ENCODE measurements at places on chromosomes 11 and 22.

DNA sequence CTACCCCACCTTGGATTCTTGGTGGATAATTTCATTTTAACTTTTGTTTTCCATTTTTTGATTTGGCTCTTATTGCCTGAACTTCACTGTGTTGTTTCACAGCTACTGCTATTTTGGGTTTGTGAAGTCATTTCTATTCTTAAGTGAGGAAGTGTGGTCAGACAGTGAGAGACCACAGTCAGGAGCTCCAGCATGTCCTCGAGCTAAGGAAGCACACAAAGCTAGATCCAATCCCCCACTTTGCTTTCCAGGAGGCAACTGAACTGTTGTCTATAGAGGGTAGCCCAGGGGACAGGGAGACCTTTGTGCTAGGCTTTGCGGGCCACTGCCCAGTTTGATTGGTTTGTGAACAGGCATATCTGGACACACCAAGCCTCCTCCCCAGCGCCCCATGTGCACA lies 251.8 kb upstream of the KIRREL3 start:
- no peak for DNase-seq

- no peak for DNase-seq
Observed at GRCh38 chr22:35138521-35138920, 72.6 kb downstream of the ISX start.

DNA sequence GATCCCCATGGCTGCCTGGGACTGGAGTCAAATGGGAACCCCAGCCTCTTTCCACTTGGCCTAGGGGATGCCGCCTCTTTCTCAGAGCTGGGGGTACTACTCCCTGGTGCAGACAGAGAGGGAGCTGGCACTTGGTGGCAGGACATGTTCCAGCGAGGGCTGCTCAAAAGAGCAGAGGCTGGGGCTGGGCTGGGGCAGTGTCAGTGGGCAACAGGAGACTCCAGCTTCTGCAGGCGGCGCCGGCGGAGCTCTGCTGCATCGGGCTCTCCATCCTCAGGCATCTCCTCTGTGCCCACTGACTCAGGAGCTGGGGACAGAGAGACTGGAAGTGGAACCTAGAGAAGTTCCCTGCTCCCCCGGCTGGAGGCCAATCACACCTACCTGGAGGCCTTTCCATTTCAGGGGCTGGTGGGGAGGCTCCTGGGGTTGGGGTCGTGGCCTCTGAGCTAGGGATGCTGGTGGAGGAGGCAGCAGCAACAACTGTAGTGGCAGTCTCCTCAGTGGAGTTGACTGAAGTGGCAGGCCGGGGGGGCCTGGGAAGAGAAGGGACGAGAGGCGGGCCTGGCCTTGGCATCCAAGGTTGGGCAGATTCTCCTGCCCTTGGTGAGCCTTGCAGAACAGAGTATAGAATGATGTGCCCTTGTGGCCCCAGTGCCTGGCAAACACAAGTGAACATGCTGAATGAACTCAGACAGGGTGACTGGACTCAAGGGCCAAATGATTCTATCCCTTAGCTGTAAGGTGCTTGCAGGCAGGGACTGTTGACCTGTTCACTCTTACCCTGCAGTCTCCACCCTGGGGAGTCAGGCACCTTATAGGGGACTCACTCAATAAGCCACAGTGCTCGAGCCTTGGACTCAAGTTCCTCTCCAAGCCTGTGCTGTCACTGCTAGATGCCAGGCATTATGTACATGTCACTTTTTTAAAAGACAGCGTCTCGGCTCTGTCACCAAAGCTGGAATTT lies 5.9 kb downstream of the SYVN1 start:
- no peak for DNase-seq

DNA sequence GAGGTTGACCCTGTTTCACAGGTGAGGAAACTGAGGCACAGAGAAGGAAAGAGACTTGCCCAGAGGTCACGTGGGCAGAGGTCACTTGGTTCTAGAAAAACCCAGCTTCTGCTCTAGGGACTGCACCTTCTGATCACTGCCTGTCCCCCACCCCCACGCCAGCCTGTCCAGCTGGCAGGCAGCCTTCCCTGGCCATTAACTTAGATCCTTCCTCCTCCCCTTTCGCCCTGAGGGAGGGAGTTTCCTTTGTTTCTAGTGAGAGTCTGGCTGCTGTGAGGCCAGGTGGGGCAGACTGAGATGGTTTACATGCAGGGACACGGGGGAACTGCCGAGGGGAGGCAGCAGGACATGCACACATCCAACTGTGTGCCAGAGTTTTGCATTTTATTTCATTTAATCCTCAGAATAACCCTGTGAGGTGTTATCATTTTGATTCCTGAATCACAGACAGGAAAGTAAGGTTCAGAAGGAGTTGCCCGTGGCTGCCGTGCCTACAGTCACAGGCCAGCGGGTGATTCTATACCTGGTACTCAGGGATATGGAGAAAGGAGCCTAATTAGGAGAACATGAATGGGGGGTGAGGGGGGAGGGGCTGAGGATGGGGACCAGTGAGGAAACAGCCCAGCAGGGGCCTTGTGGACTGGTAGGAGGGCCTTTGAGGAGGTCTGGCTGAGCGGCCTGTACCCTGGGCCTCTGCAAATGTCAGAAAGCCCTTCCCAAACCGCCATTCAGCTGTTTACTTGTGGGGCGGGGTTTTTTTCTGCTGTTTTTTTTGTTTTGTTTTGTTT lies 3.4 kb downstream of the FAM83F start:
- DNase-seq = no peak

- no peak for DNase-seq
Observed at GRCh38 chr11:62882788-62883501, 2.2 kb downstream of the SLC3A2 start.

GRCh38 chr11:14907411-14908213 lies 15.6 kb upstream of the CYP2R1 start:
- DNase-seq = peak; percentile 68

- no peak for DNase-seq
Observed at GRCh38 chr11:35142481-35143075, 3.6 kb downstream of the CD44 start.
